ENCODE measurements at places on chromosomes 5 and 9.
A peak's percentile ranks its signal among the peaks of the same experiment; 100 is the strongest.

- H3K36me3 ChIP-seq = no peaks in the 10 kb centered on the region
- DNase-seq = no peak
- H3K4me3 ChIP-seq = no peak overlapping the region
- no peak overlapping the region for H3K27ac ChIP-seq
Measured at GRCh38 chr9:76007935-76008334, 117.5 kb downstream of the PCSK5 start.

DNA sequence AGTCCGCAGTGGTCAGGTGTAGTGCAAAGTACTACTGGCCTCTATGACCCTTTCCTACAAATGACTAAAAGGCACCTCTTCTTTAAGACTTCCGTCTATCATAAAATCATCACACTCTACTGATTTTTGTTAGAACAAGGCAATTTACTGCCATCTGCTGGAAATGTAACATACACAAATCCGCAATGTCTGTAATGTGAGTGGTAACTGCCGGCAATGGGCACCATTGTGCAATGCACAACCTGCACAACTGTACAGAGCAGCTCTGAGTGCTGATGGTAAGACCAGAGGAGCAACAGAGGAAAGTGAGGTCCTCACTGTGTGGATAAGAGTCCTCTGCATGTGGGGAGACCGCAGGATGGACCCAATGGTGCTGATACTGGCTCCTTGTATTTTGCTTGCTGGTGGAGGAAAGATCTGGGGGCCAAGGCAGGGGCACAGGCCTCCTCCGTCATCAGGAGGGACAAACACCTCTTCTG lies 103.7 kb downstream of the ATPSCKMT start:
- no peaks in the 10 kb centered on the region for H3K4me1 ChIP-seq
- no peaks in the 10 kb centered on the region for H3K27me3 ChIP-seq
- H3K36me3 ChIP-seq = no peaks in the 10 kb centered on the region
- H3K4me3 ChIP-seq = no peak overlapping the region

- no peak overlapping the region for H3K4me3 ChIP-seq
- H3K4me1 ChIP-seq = peaks cover 4% of the 10 kb centered on the region
- no peak overlapping the region for H3K27ac ChIP-seq
Measured at GRCh38 chr5:67414712-67415111, 218.1 kb upstream of the CD180 start.

DNA sequence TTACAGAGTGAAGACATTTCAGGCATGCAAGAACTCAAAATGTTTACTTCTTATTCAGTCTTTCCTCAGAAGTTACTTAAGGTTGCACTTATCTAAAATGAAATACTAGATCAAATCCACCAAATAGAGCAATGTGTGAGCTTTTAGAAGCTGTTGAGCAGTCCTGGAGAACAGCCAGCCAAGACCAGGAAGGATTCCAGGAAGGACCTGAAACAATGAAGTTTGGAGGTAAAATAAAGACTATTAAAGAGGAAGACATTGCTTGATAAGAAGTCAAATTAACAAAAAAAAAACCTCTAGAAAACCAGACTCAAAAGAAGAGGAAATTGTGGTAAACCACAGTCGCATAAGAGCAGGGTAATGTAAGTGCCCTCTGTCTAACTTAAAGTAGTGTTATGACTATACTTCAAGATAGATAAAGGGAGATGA lies 156.2 kb upstream of the S1PR3 start:
- no peak overlapping the region for H3K27ac ChIP-seq
- DNase-seq = peak; percentile 82
- H3K4me1 ChIP-seq = peaks cover 18% of the 10 kb centered on the region
- H3K4me3 ChIP-seq = peak overlapping the region; percentile 5
- H3K27me3 ChIP-seq = peaks cover 31% of the 10 kb centered on the region
- H3K36me3 ChIP-seq = no peaks in the 10 kb centered on the region

DNA sequence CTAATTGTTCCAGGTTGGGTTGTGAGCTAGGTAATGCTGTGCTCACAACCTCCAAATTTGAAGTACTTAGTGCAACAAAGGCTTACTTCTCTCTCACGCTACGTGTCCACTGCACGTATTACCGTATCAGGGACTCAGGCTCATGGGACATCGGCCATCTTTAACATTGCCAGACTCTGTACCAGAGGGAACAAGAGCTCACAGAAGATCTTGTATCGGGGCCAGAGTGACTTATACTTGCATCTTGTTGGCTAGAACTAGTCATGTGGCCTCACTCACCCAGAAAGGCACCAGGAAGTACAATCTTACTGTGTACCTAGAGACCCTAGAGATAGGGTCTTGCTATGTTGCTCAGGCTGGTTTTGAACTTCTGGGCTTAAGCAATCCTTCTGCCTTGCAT lies 81.1 kb upstream of the KLF9 start:
- no peak for DNase-seq
- no peak overlapping the region for H3K4me3 ChIP-seq
- H3K27ac ChIP-seq = no peak overlapping the region
- no peaks in the 10 kb centered on the region for H3K36me3 ChIP-seq

DNA sequence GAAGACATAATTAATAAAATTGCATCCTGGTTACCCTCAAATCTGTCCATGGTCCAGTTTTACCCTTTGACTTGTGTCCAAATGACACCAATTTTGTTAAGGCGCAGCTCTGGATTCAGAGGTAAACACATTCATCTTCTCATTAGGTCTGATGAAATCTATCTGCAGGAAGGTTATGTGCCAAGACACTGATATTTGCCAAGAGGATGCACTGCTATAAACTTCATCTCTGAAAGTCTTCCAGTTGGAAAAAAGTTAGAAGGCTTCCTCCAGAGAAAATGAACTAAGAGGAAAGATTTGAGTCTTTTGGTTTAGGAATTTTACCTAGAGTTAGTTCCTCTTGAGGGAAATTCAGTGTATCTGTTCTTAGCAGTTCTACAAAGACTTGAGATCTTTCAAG lies 717.8 kb downstream of the DTWD2 start:
- H3K27me3 ChIP-seq = no peaks in the 10 kb centered on the region
- H3K4me3 ChIP-seq = no peak overlapping the region
- no peak overlapping the region for H3K27ac ChIP-seq
- no peak for DNase-seq
- H3K4me1 ChIP-seq = no peaks in the 10 kb centered on the region
- H3K36me3 ChIP-seq = no peaks in the 10 kb centered on the region

Measured in CD4-positive, CD25-positive, alpha-beta regulatory T cell (primary cell).